RPMI7951 (cell line): ENCODE measurements at places on chromosomes 4 and X.

DNA sequence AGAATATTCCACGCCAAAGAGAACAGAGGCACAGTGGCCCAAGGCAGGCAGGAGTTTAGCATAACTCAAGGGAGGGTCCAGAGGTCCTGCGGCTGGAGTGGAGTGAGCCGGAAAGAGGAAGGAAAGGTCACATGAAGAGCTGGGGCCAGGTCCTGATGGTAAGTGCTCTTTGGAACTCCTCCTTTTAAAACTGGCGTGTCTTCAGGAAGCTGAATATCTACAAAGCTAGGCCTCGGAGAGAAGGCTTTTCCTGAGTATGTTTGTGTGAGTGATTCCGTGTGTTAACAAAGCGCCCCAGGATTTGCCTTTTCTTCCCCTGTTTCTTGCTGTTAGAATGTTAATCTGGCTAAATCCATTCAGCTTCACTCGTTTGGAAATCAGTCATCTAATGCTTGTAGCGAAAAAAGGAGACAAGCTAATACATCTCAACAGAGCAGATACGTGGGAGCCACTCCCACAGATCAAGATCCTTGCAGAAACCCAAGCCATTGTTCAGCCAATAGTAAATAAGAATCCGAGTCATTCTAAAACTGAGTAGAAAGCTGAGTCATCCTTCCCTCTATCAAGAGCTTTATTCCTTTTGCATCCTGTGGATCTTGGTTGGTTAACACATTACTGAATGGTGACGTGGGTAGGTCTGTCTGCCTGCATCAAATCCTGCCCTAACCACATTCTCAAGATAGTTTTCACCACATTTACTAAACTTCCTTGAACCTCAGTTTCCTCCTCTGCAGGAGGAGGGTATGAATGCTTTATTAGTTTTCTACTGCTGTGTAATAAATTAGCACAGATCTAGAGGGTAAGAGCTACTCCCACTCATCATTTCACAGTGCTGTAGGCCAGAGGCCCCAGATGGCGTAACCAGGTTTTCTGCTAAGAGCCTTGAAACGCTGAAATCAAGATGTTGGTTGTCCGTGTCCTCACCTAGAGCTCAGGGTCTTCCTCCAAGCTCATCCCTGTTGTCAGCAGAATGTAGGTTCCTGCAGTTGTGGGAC lies 43.2 kb upstream of the RBM47 start:
- DNase-seq, result peak; percentile 93

DNA sequence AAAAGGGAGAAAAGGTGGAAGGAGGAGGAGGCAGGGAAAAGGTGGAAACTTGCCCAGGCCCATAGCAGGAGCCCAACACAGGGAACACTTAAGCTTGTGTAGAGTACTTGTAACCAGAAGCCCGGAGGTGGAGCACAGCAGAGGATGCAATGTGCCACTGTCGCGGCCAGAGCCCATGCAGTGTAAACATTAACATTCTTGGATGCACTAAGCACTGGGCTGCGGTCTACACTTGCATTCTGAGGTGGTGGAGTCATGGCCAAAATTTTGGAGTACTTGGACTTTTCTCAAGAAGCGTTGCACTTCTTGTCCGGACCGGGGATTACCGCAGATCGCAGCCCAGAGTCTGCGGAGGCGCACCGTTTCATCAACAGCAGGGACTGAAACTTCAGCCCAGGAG lies 4.5 kb upstream of the RHOXF1 start:
- no peak for DNase-seq

GRCh38 chr4:56060036-56060435 lies 111.3 kb downstream of the CEP135 start:
- no peak for DNase-seq

GRCh38 chrX:74325130-74326059 lies 21.4 kb downstream of the ZCCHC13 start:
- no peak for DNase-seq

DNA sequence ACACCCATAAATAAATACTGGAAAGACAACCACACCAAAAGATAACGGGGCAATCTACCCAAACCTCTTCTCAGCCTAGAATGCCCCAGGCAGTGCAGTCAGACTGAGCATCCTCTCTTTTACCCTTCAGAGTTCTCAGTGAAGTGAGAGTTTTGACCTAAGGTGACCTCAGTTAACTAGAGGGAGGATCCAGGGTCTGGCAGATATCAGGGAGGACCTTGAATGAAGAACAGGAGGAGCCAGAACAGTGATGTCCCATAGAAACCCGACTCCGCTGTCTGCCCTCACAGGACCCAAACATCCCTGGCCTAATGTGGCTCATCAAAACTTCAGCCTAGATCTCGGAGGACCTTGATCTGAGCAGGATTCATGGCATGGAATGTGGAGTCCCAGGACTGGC lies at the start of gene MAGEB3:
TSS of gene MAGEB3 (plus strand) at position 263 of the 400 bp plus-strand sequence. CDS start 5,268 bp downstream, outside the sequence.
- DNase-seq, result no peak

DNA sequence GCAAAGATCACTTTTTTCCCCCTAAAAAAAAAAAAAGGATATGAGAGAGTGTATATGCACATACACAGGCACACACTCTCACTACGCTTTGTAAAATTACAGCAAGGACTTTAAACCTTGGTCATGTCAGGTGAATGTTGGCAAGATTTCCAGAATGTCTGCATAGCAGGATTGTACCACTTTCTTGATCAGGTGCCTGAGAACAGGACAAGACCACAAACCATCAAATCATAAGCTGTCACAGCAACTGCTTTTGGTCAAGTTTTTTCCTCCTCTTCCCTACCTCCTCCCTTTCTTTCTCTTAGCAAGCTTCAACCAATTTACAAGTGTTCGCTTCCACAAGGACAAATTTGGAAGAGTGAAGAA lies 15.3 kb downstream of the PPARGC1A start:
- DNase-seq, result no peak

DNA sequence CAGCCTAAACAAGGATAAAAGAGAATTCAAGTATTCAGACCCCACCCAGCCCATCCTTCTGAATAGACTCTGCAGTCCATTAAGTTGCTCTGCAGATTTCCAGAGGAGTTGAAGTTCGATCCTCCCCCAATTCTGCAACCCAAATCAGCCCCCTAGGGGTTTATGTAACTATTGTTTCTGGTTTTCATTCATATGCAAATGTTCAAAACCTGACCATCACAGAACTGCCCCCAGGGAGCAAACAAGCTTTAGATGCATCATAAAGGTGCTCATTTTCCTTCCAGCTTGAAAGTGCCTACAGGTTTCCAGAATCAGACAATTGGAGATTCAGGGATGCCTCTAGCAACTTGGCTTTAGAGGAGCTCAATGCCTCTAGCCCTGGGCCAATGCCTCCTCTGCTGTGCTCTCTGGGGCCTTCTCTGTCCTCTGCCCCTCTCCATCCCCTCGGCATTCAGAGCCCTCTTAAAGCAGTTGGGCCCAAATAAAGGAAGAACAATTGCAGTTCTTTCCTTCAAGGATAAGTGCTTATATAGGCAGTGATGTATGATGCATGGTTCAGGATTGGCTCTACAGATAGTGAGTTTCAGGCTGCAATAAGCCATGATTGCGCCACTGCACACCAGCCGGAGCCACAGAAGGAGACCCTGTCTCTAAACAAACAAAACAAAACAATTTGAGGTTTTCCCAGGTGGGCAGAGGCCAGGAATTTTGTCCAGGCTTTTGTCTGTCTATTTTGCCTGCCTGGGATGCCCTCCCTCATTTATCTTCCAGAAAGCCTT lies 23.5 kb upstream of the SPINK2 start:
- DNase-seq, result no peak

DNA sequence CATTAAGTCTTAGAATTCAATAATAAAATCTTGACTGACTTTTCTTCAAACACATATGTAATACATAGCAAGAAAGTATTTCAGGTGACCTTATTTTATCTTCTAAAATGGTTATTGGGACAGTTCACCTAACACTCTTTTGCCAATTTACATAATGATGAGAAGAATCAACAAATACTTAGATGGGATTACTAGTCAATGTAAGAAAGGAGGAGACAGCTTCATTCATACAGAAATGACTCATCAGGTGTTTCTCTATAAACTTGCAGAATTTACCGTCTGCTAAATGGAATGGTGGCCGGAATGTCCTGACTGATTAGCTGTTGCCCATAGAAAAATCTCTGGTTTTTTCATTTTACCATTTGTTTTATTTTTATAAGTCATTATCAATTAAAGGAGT lies 115.0 kb upstream of the ETNPPL start:
- no peak for DNase-seq

DNA sequence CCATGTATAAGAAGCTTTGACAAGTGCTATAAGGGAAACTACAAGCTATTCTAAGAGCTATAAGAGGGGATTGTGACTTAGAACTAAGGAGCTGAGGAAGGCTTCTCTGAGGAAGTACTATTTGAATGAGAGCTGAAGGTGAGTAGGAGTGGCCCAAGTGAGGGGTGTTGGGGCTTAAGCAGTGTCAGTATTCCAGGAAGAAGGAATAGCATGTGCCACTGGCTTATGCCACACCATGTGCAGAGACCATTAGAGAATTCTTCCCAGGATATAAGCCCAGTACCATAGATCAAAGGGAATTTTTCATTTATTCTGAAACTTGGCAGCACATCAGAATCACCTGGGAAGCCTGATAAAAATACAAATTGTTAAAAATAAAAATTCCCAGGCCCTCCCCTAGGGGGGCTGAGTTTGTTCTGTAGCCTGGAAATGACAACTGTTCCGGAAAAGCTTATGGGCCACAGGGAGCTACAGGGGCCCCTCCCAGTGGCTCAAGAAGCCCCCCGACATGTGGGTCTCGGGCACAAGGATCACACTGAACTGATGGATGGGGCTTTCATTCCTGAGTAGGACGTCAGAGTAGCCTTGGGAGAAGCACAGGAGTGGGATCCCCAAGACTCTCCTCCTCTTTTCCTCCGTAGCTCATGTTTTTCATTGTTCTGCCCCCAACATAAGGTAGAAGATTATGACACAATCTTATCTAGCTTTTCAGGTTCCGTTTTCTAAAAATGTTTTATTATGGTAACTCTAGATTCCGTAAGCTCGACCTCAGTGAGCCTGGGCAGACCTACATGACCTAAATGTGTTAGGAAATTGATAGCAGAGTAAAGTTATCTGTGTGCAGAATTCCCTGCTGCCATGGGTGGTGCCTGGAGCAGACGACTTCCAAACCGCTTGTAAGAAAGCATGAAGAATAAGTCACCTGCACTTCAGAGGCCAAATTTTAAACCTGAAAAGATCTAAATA lies 119.3 kb downstream of the AFF1 start:
- DNase-seq, result no peak

DNA sequence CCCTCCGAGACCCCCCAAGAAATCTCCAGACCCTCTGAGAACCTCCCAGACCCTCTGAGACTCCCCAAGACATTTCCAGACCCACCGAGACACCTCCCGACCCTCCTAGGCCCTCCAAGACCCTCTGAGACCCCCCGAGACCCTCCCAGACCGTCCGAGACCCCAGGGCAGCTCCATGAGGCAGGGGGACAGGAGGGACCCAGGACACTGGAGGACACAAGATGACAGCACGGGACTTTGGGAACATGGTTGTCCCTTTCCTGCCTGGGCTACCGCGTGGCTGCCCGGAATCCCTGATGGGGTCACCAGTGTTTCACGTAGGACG lies 10.3 kb downstream of the CTBP1 start:
- DNase-seq, result no peak

GRCh38 chr4:25089051-25089763 lies 58.5 kb upstream of the LGI2 start:
- no peak for DNase-seq

DNA sequence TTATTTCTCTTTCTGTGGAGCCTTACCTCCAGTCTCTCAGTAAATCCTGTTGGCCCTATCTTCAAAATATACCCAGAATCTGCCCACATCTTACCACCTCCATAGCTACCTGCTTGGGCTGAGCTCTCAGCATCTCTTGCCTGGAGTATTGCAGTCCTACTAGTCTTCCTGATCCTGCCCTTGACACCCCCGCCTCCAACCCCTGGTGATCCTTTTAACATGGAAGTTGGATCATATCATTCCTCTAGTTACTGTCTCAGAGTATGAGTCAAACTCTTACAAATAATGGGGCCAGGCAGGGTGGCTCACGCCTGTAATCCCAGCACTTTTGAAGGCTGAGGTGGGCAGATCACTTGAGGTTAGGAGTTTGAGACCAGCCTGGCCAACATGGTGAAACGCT lies 43.1 kb upstream of the SETD7 start:
- DNase-seq, result no peak

DNA sequence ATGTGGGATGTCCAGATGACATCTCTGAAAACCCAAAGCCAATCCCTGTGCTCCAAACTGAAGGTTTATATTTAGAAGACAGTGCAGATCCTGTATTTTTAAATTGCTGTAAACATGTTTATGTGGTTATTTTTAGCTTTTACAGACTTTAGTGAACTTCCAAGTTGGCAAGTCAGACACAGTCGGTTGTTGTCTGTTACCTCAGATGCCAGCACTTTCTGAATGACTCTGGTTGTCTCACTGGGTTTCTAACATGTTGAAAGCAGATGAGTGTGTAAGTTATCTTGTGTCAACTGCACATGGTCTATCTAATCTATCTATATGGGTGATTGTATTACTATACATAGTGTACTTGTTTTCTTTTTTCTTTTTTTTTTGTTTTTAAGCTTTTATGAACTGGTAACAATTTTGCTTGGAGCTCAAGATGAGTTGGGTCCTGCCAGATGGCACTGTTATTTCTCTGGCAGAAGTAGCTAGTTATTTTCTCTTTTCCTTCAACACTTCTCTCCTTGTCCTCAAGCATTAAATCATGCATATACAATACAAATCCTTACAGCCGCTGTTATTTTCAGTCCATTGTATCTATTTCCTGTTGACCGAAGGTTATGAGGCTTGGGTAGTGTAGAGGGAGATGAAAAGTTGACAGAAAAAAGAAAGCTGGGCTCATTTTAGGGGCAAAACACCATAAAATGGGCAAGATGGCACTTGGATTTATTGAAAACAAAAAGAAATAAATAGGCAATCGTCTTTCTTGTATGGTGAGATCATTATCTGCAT lies 66.3 kb downstream of the GAB1 start:
- DNase-seq, result peak; percentile 22

DNA sequence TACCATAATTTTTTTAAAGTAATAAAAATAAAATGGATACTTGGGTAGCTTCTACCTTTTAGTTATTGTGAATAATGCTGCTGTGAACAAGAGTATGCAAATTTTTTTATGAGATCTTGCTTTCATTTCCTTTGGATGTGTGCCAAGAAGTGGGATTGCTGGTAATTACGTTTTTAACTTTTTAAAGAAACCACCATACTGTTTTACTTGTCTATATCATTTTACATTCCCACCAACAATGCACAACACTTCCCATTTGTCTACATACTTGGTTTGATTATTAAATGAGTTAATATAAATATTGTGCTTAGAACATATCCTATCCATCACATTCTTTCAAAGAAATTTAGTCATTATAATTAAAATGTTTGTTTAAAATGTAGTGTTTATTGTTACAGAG lies 3.9 kb upstream of the SULT1B1 start:
- DNase-seq, result no peak
